CD4-positive, alpha-beta T cell treated with Interleukin-2 at 100 ng/mL for 4 hours (primary cell): ENCODE measurements at places on chromosomes 13 and 19.
A peak's percentile ranks its signal among the peaks of the same experiment; 100 is the strongest.

- DNase-seq: no peak
Observed at GRCh38 chr19:7995810-7996158, 9.7 kb downstream of the ELAVL1 start.

- DNase-seq: no peak
Observed at GRCh38 chr19:9940778-9941177, 4.5 kb upstream of the OLFM2 start.

- no peak for DNase-seq
Observed at GRCh38 chr13:102035969-102036368, 365.9 kb downstream of the FGF14 start.

GRCh38 chr13:98033277-98034247, 80.1 kb downstream of the IPO5 start:
- no peak for DNase-seq

- no peak for DNase-seq
Observed at GRCh38 chr13:70905035-70905434, 796.8 kb upstream of the KLHL1 start.

DNA sequence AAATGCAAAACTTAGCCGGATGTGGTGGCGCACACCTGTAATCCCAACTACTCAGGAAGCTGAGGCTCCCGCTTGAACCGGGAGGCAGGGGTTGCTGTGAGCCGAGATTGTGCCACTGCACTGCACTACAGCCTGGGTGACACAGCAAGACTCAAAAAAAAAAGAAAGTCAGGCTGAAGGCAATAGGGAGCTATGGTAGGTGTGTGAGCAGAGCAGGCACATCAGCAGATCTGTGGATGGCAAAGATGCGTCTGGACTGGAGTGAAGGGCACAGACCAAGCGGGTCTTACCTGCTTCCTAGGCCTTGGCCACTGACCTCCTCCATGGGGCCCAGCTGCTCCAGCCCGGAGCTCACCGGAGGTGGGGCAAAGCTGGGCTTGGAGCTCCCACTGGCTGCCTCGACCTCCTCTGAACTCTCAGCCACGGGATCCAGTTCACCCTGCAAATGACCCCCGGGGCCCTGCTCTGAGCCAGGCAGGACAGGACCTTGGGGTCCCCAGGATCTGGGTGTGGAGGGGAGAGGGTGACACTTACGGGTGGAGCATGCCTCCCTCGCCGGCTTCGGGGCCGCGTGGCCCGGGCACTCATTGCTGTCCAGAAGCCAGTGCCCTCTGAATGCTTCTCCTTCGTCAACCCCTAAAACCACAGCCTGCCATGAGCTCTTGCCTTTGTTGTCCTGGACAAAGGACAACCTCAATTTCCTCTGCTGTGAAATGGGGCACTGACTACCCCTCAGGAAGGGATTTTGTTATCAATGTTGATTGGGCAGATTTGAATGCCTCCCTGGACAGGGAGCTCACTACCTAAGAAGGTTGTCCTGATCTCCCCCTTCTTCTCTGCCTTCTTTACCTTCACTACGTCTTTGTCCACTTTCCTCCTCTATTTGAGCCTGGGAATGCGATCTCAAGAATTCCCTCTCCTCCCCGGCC, 569 bp downstream of the USHBP1 start:
- no peak for DNase-seq

- DNase-seq: no peak
Observed at GRCh38 chr13:95256091-95256490, 45.2 kb downstream of the ABCC4 start.

DNA sequence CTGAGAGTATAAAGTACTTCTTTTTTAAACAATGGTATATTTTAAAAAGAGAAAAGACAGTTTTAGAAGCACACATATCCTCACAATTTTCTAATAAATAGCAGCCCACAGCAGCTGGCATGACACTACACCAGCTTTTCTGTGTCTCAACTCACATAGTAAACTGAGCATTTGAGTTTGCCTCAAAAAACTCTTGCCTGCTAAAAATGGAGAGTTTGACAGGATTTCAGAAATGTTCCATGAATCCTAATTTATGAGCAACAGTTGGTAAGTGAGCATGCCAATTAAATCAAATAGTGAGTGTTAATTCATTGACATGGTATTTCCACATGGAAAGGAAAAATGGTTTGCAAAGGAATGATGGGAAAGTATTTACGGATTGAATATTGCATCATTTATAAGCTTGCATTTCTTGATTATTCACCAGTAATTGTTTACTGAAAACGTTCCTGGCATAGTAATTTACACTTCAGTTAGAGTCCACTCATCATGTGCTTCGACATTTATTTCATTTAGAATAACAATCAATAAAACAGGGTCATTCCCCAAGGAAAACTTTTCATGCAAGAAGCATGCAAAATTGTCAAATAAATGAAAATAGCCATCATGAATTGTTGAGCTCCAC, 323.0 kb downstream of the EFNB2 start:
- no peak for DNase-seq

- no peak for DNase-seq
Observed at GRCh38 chr13:30153545-30154426, 153.6 kb downstream of the KATNAL1 start.

DNA sequence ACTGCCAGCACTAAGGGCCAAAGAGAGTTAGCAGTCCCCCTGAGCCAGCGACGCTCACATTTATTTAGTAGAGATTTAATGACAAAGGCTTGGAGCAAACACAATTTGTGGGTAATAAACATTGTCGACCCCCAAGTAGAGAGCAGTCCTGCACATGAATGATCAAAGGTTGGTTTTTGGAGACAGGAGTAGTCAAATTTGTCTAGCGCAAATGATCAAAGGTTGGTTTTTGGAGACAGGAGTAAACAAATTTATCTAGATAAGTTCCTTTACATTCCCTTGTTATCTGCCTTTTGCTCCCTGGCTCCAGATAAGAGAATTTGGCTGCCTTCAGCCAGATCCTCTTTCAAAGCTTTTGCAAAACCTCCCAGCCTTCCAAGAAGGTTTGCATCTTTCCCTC, 26.9 kb downstream of the METTL21C start:
- DNase-seq: no peak

- peak; percentile 51 for DNase-seq
Observed at GRCh38 chr13:23695711-23696464, 125.7 kb downstream of the TNFRSF19 start.

GRCh38 chr13:70415136-70415535, 306.9 kb upstream of the KLHL1 start:
- DNase-seq: no peak

- DNase-seq: no peak
Observed at GRCh38 chr19:56130006-56130405, 8.9 kb upstream of the ZNF787 start.

GRCh38 chr19:36215276-36216123, 594 bp downstream of the ZNF146 start:
- DNase-seq: no peak

DNA sequence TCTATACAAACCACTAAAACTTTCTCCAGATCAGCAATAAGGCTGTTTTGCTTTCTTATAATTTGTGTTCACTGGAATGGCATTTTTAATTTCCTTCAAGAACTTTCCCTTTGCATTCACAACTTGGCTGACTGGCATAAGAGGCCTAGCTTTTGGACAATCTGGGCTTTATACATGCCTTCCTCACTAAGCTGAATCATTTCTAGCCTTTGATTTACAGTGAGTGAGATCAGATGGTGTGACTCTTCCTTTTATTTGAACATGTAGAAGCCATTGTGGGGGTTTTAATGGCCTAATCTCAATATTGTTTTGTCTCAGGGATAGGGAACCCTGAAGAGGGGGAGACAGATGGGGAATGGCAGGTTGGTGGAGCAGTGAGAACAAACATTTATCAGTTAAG, 82.7 kb downstream of the FOXO1 start:
- DNase-seq: no peak

- DNase-seq: peak; percentile 48
Observed at GRCh38 chr13:20161275-20161950, 561 bp upstream of the GJA3 start.

GRCh38 chr13:107275945-107276614, 708.1 kb upstream of the ARGLU1 start:
- DNase-seq: no peak

GRCh38 chr19:55484593-55485438, at the start of gene NAT14:
NAT14 (plus strand) TSS chr19:55485188; CDS start chr19:55485709, 521 bp downstream.
- DNase-seq: peak; percentile 48
